Activated T-helper 1 cell treated with anti-CD3 and anti-CD28 coated beads, Interleukin-2, amount 50 U/mL, for 16 hours (primary cell): ENCODE measurements at places on chromosomes 6 and 20.

- DNase-seq = no peak
Measured at GRCh38 chr6:119800526-119800925, 451.0 kb upstream of the MAN1A1 start.

GRCh38 chr6:116429111-116429510 is 32.1 kb upstream of the CALHM6 start:
- DNase-seq = no peak

DNA sequence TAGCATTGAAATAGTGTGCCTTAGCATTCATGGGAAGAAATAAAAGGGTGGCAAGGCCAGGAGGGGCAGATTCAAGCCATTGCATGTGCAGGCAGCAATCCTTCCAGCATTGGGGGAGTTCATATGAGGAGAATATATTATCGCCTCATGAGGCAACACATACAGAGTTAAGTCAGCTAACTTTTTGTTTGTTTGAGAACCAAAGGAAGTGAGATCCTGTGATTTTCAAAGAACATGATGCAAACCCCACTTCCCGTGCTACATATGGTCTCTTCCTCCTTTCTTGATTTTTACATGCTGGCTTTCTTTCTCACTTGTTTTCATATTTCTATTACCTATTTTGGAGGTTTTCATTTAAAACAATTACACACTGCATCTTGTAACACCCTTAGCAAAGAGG is 579.7 kb upstream of the ARID1B start:
- DNase-seq = no peak

DNA sequence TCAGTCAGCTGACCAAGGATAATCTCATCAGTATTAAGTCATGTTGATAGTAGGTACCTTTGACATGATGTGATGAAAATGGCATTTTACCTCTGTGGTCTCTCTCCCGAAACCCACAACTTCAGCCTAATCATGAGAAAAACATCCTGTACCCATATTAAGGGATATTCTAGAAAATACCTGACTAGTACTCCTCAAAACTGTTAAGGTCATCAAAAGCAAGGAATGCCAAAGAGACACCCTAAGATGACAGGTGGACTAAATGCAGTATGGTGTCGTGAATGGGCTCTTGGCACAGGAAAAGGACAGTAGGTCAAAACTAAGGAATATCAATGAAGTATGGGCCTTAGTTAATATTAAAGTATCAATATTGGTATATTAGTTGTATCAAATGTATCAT is 221.4 kb downstream of the PLCB1 start:
- no peak for DNase-seq

DNA sequence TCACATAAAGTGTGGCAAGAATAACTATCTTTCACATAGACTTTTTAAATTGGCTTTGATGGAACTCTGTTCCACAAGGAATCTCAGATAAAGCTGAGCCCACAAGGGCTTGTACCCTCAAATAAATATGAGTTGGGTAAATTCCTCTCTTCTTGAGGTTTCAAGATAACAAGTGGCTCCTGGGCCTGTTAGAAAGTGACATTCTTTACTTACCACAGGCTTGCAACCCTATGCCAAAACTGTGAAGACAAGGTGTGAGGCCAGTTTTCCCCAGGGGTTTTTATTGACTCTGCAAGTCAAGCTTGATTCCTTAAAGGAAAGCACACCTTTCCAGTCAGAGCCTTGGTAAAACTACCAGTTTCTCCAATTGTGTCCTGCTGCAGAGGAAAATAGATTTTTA is 664.8 kb upstream of the GJE1 start:
- no peak for DNase-seq

DNA sequence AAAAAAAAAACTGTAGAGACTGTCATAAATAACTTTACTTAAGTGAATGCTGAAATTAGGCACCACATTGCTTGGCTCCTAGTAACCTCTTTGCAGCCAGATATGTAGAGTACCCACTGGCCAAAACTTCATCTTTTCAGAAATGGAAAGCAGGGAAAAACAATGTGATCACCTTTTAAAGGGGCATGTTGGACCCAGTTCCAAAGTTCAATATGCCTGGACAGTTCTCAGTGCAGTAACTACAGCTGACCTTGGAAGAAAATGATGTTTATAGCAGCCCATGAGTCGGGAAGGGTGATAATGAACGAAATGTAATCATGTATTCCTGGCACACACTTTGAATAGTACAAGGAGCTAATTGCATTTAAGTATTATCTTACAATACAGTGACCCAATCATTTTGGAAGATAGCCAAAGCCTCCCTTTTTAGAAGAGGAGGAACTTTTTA is 93.6 kb upstream of the TAB2 start:
- DNase-seq = no peak

DNA sequence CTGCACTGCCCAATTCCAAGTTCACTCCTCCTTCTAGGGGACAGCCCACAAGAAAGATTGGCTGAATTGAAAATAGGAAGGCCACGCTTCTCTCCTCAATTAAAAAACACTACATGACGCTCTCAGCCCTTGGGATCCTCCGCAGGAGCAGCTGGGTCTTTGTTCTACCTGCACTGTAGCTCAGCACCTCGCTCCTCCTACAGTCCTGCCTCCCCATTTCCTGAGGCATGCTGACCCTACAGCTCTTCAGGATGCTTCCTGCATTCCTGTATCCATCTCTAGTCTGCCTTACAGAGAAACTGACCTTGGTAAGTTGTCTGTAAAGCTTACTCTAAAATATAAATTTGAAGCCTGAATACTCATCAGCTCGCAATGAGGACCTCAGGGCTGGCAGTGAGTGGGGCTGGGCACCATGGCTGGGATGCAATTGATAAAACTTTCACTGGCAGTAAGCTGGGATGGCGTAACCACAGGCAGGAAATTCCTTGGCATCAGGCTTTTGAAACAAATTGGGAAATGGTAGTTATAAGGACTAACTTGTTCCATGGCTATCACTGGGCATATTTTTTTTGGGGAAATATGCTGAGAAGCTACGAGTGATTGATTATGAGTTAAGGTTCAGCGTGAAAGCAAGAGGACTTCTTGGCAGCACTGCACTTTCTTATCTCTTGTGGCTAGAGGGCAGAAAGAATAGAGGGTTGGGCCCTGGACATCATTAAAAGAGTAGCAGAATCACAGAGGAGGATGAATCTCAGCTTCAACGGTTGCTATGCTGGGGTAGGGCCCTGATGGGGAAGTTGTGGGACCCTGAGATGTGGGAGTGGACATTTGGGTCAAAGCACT is 11.7 kb upstream of the SIRPB1 start:
- no peak for DNase-seq

GRCh38 chr6:38599966-38600550 is 39.7 kb downstream of the BTBD9 start:
- no peak for DNase-seq

DNA sequence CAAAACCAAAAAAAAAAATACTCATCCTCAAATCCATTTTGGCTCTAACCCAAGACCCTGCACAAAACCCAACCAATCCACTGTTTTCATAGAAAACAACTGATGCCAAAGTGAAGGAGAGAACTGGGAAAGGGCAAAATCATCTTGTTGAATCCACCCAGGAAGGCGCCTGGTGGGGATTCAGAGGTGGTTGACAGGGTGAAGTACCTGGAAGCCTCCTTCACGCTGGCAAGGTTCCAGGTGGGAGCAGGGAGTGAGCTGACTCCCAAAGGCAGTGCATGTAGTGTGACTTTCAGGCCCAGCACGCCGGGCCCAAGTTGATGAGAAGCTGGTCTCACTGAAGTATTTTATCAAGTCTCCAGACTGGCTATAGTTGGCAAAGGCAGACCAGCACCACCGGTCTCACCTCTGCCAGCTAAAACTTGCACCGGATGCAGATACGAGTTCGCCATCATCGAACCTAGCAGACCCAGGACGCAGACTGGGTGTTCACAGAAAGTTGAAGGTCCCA is 16.5 kb downstream of the PPP1R10 start:
- DNase-seq = no peak

DNA sequence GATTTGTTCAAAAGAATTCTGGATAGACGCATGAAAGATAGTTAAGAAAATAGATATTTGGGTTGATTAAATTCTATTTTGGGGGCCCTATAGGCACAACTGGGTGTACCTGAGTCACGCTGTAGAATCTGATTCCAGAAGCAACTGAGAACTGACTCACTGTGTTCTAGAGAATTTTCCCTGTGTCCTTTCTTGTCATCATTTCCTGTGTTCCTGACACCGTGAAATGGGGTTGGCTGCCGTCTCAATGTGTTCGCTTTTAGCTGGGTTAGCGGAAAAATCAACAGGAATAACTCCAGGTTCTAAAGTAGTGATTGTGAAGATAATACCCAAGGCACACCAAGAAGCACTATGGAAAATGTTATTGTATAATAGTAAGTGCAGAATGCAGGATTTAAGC is 5.0 kb downstream of the GCNT2 start:
- no peak for DNase-seq

GRCh38 chr6:161482517-161482858 is 208.6 kb upstream of the AGPAT4 start:
- DNase-seq = no peak

DNA sequence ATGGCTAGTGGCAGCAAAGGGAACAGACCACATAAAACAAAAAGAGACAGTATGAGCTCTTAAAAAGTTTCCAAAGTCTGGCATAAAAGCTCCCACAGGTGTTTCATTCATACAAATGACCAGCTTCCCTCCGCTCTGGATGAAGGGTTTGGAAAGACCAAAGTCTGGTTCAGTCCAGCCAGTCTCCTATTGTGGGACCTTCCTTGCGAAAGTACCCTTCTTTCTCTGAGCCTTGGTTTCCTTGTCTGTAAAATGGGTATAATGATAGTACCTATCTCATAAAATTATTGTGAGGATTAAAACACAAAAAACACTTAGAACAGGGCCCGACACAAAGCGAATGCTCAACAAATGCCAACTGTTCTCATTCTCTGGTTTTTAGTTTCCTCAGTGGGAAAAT is 77.2 kb downstream of the UNC5CL start:
- DNase-seq = no peak

GRCh38 chr20:45913116-45913515 is 1.2 kb upstream of the PLTP start:
- DNase-seq = no peak

- no peak for DNase-seq
Measured at GRCh38 chr6:169953686-169954085, 202.3 kb downstream of the ERMARD start.

DNA sequence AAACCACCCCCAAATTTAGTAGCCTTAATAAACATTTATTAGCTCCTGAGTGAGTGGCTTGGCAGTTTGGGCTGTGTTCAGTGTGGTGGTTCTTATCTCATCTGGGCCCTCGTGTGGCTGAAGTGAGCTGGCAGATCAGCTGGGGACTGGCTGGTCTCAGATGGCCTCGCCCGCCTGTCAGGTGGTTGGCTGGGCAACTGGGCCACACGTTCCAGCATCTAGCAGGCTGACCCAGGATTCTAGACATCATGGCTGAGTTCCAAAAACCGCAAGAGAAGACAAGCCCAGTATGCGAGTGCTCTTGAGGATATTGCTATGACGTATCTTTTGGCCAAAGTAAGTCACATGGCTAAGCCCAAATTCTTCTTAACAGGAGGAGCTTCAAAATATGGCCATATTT is 28.9 kb downstream of the EIF2S2 start:
- DNase-seq = no peak

- no peak for DNase-seq
Measured at GRCh38 chr6:129672881-129673631, 36.9 kb downstream of the ARHGAP18 start.

DNA sequence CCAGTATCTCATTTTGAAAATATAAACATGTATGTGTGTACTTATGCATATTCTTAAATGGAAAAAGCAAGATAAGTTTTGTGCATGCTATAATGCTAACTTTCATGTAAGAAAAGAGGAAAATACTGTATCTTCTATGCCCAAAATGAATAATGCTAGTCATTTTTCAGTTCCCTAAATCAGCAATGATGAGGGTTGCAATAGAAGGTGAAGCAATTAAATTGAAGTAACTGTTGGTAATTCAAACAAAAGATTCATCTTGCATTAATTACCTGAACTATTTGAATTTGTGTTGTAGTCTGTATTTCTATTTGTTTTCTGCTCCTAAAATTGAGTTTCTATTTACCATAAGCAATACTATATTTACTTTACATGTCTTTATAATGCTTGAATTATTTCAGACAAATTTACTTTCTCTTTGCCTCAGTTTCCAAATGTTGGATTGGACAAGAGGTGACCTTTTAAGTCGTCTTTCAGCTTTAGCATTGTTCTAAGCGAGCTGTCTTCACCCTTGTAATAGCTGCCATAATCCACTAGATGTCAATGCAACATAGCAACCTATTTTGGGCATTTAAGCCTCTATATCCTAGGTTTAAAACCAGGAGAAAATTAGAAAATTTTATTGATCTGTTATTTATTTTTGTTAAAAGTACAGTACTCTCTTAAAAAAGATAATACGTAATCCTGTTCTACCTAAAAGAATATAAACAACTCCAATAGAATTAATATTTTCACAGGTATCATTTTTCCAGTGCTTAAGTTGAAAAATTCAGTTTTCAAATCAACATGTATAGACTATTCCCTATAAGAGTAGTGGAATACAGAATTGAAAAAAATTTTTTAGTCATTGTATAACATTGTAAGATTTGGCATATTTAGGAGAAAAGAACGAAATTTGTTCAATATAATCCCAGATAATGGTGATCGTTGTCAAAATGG is 52.3 kb upstream of the IFNGR1 start:
- DNase-seq = no peak
